KBM-7 (cell line): ENCODE measurements at places on chromosomes 6 and 20.

DNA sequence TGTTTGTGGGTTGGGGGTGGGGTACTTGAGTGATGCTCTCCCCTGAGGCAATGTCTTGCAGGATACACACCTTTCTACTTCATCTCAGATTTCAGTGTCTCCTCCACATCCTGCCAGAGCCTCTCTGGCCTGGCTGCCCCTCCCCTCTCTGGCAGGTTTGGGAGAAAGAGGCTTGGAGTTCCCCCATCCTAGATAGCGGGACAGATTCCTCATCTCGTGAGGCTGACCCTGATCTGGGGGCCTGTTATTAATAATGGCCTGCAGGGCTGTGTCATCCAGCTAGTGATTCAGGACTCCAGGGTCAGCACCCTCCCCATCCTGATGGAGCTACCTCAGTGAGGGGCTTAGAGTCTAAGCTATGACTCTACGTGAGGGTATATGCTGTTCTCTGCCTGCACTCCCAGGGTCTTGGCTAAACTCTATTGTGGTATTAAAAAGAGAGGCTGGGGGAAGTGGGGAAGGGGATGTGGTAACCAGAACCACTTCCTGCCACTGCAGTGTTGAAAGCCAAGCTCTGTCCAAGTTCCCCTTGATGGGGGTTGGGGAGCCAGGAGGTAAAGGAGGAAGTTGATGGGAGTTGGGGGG lies 3.7 kb upstream of the MMP9 start:
- peak; percentile 96 for DNase-seq

GRCh38 chr6:100846276-100846675 lies 34.9 kb downstream of the ASCC3 start:
- no peak for DNase-seq

DNA sequence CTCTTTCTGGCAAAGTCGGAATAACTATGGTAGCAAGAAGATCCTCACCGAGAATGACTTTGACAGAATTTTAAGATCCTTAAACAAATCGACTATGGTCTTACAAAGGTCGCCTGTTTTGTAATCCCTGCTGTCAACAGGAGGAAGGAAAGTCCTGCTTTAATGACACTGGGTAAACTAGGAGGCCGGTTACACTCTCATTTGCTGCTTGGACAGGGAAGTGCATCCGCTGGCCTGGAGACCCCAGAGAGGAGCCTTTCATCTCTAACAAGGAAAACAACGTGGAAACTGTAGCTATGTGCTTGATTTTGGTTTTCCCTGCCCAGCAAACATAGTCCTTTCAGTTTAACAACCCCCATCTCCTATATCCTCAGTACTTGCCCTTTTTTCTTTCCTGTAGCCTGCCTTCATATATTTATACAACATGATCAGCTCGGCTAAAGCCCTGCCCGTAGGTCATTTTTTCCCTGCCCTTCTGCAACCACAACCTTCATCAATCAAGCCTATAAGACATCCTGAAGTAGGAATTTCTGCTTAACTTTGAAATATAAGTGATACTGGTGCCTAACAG lies 97.2 kb upstream of the RIN2 start:
- no peak for DNase-seq

- DNase-seq, result no peak
These were observed 25.2 kb upstream of the SCML4 start for GRCh38 chr6:107849325-107849724.

GRCh38 chr6:140427842-140428241 lies 1053.4 kb upstream of the CITED2 start:
- DNase-seq, result peak; percentile 14

DNA sequence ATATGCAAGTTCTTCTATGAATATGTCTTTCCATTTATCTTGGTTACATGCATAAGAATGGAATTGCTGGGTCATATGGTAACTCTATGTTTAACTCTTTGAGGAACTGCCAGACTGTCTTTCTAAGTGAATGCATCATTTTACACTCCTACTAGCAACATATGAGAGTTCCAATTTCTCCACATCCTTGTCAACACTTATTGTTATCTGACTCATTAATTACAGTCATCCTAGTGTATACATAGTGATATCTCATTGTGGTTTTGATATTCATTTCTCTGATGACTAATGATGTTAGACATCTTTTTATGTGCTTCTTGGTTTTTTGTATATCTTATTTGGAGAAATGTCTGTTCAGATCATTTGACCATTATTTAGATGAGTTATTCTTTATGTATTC lies 96.7 kb upstream of the LAMP5 start:
- no peak for DNase-seq

DNA sequence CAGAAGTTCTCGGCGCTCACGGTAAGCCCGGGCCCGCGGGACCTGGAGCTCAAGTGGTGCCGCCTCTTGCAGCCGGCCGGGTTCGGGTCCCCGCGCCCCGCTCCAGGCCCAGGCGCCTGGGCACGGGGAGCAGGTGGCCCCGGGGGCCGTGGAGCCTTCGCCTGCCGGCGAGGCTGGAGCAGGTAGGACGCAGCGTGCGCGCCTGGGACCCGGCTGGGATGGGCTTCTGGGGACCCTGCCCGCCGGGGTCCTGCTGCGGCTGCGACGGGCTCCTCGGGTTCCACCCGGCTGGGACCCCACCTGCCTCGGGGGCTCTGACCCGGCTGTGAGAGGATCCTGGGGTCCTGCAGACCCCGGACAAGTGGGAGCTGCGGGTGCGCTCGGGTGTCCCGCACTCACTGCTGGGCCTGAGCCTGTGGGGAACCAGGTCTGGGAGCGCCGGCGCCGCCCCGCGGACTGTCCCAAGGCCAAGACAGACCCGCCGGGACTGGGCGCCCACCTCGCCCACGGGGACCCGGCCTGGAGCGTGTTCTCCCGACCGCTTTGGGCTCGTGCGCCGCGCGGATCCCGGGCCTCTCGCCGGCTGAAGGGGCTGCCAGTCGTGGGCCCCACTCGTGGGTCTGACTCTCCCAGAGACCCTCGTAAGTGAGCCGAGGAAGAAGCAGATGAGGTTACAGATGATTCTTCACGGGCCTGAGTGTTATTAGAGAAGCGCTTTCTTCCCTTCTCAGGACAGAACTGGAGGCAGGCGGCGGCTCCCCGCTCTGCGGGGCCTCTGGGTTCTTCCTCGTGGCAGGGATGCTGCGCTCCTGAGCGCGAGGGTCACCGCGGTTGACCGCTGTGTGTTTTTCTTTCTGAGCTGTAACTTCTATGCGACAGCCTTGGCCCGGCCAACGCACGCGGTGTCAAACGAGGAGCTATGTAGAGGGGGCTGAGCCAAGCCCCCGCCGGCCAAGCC lies 729 bp downstream of the SMOC2 start:
- DNase-seq, result no peak

- no peak for DNase-seq
These were observed 69.4 kb downstream of the KCNQ5 start for GRCh38 chr6:72691249-72691648.

GRCh38 chr20:62583424-62583920 lies 58.8 kb upstream of the SLCO4A1 start:
- DNase-seq, result no peak

GRCh38 chr6:137358273-137358672 lies 135.9 kb downstream of the OLIG3 start:
- DNase-seq, result no peak

GRCh38 chr6:16332175-16332542 lies 93.8 kb downstream of the GMPR start:
- peak; percentile 82 for DNase-seq

DNA sequence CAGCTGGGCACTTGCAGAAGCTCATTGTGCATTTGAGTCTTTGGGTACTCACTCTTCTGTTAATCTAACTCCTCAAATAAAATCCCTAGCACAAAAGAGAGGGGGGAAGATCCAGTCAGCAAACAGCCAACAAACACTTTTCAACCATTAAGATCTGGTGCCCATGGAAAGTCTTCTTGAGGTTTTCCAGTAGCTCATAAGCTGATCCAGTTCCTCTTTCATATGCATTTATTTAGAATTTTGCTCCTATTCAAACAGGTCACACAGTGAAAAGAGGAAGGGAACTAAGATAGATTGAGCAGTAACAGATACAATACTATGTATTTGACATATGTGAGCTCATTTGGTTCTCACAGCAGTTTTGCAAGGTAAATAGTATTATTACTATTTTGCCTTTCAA lies 38.6 kb downstream of the HLA-DPB1 start:
- peak; percentile 70 for DNase-seq

DNA sequence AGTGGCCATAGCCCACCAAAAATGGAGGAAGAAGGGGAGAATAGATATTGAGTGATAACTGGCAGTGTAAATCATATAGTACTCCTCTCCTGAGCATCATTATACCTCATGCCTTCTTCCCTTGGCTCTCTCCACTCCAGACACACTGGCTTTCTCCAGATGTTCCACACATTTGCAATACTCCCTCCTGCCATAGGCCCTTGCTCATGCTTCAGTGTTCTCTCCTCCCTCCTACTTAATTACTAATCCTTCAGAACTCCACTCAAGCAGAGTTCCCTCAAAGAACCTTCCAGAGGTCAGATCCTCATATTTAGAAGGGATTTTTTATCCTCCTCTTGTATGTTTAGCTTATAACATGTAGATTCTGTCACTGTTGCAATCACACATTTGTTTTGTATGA lies 279.5 kb upstream of the SUPT3H start:
- no peak for DNase-seq

GRCh38 chr6:167293590-167294091 lies 2.5 kb downstream of the UNC93A start:
- DNase-seq, result no peak

GRCh38 chr6:124872361-124873065 lies 89.7 kb upstream of the RNF217 start:
- DNase-seq, result no peak

DNA sequence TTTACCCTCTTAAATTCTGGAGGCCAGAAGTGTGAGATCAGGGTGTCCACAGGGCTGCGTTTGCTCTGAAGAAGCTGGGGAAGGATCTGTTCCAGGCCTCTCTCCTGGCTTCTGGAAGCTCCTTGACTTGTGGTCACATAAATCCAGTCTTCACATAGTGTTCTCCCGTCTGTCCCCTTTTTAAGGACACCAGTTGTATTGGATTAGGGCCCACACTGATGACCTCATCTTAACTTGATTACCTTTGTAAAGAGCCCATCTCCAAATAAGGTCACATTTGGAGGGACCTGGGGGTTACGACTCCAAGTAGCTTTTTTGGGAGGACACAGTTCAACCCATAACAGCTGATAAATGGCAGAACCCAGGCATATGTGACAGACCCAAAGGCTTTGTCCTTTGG lies 20.0 kb upstream of the WFDC2 start:
- DNase-seq, result no peak

DNA sequence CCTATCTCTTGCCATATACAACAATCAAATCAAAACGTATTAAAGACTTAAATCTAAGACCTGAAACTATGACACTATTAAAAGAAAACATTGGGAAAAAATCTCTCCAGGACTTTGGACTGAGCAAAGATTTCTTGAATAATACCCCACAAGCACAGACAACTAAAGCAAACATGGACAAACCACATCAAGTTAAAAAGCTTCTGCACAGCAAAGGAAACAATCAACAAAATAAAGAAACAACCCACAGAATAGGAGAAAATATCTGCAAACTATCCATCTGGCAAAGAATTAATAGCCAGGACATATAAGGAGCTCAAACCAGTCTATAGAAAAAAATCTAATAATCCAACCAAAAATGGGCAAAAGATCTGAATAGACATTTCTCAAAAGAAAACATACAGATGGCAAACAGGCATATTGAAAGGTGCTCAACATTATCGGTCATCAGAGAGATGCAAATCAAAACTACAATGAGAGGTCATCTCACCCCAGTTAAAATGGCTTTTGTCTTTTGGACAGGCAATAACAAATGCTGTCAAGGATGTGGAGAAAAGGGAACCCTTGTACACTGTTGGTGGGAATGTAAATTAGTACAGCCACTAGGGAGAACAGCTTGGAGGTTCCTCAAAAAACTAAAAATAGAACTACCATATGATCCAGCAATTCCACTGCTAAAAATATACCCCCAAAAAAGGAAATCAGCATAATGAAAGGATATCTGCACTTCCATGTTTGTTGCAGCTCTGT lies 76.2 kb downstream of the SNX5 start:
- peak; percentile 44 for DNase-seq

DNA sequence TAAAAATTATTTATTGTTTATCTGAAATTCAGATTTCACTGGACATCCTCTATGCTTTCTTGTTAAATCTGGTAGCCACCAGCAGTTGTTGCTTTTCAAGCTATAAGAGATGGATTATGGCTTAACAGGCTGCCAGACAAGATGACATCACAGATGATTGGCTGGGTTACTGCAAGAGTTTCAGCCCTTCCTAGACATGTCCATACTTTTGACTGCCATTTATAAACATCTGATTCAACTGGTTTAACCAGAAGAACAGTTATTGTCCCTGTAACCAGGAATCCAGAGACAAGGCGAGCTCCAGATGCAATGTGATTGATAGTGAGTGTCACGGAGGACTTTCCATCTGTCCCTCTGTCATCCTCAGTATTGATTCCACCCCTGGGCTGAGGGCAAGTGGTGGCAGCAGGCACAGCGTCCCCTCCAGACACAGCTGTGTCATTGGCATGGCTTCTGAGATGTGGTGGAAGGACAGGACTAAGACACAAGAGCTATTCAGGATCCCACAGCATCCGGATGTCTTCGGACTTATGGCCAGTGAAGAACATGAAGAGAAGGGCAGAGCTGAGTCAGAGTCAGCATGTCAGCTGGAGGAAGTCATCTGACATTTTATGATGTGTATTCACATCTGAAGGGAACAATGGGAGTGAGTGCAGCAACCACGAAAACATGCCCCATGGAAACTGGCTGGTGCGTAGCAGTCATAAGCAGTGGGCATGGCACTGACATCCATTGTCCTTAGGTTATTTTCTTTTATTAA lies 284.5 kb upstream of the CDYL start:
- DNase-seq, result no peak

- no peak for DNase-seq
These were observed 214.1 kb upstream of the HS3ST5 start for GRCh38 chr6:114556846-114557488.

DNA sequence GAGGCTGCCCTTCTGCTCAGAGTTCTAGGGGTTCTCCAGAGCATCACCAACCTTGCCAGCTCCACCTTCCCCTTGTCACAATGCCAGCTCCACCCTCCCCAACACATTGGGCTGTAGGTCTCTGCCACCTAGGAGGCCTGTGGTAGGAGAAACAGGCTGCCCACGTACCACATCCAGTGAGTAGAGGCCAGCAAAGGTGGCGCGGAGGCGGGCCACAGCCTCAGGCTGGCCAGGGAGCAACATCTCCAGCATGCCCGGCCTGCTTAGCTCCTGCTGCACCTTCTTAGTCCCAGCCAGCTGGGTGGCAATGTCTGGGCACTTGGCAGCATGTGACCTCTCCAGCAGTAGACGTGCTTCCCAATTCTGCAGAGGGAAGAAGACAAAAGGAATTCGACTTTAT lies 23.8 kb downstream of the GSS start:
- DNase-seq, result no peak

DNA sequence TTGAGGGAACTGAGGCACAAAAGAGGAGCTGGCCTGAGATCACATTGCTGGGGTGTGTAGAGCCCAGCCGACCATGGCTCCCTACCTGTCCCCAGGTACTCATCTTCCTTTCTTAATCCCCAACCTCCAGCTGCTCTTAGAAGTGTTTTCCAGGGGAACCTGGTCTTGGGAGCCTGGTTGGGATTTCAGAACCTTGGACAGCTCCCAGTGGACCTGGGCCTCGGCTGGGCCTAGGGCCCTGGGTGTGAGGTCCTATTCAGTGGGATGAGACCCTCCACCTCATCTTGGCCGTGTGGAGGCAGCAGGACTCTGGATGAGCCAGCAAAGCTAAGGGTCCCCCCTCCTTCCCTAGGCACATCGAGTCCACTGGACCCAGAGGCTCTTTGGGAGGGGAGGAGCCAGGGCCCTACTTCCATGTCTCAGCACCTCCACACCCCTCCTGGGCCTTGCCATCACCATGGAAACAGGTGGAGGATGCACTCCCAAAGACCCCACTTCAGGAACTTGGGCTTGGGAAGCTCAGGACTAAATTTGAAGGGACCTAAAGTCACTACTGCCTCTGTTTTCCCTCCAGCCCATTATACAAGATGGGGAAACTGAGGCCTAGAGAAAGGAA lies 38.5 kb downstream of the DLGAP4 start:
- DNase-seq, result peak; percentile 50
